ENCODE measurements at places on chromosomes 16 and 17.

GRCh38 chr17:82902972-82903874 is 63.4 kb upstream of the ZNF750 start:
- DNase-seq, result no peak

GRCh38 chr16:67302970-67303369 is 23.6 kb downstream of the KCTD19 start:
- DNase-seq, result no peak

DNA sequence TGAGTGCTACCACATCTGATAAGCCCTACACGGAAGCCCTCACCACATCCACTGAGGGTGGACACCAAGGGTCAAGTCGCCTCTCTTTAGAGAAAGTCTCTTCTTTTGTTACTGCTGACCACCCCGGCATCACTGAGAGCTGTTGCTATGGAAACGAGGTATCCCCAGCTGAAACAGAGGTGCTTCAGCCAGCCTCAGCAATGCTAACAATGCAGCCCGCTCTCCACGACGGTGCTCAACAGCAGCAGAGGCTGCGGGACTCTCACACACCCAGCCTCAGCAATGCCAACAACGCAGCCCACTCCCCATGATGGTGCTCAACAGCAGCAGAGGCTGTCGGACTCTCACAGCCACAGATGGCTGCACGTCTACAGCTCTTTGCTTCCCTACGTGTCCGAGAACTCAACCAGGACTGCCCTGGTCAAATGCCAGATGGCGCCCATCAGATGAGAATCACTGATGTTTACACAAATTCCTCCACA is 41.4 kb downstream of the VPS53 start:
- no peak for DNase-seq

DNA sequence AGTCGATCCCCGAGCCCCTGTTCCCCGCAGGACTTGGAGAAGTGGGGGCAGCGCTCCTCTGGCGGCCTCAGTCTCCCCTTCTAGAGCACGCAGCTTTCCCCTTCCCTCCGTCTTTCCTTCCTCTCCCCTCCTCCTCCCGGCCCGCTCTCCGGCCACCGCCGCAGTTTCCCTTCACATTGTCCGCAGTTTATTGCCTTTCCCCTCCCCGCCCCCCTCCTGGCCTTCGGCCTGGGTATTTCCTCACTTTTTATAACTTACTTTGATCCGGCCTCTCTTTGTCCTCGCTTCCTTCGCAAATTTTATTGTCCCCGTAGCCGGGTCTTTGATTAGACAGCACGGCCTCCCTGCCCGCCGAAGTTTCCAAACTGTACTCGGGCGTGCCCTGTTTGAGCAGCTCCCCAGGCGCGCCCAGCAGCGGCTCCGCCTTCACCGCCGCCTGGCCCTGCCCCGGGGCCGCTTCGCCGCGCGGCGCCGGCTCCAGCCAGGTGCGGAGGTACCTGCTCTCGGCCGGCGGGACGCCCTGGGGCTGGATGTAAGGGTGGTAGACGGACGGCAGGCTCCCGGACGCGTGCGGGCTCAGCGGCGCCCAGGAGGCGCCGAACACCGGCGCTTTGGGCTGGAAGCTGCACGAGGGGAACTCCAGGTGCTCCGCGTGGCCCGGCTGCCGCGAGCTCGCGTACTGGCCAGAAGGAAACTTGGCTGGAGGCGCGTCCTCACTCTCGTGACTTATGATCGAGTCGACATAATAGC is 488 bp downstream of the HOXB9 start:
- no peak for DNase-seq

GRCh38 chr17:45783593-45784292 is 377 bp upstream of the CRHR1 start:
- DNase-seq, result no peak

DNA sequence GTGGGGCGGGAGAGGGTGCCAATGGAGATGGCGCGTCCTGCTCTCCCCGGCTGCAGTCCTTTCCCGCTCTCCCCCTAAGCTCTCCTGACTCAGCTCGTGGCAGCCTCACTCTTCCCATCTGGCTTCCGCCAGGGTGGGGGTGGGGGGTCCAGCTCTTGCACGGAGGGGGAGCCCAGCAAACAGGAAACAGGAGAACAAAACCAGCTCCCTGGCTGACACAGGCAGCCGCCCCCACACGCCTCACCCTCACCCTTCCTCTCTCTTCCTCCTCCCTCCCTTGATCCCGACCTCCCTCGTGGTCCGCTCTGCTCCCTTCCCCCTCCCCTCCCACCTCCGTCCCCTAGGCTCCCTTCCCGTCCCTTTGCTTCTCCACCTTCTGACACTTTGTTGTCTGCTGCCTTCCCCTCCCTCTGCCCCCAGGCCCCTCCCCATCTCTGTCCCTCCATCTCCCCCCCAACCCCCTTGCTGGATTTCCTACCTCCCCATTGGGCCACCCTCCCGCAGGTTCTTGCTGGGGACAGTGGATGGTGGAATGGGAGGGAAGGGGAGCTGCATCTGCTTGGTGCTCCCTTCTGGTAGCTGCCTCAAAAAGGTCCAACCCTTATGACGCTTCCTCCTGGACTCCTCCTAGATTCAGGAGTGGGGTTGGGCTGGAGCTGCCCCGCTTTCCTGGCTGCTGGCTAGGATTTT is 23.7 kb downstream of the ARHGAP23 start:
- peak; percentile 97 for DNase-seq

DNA sequence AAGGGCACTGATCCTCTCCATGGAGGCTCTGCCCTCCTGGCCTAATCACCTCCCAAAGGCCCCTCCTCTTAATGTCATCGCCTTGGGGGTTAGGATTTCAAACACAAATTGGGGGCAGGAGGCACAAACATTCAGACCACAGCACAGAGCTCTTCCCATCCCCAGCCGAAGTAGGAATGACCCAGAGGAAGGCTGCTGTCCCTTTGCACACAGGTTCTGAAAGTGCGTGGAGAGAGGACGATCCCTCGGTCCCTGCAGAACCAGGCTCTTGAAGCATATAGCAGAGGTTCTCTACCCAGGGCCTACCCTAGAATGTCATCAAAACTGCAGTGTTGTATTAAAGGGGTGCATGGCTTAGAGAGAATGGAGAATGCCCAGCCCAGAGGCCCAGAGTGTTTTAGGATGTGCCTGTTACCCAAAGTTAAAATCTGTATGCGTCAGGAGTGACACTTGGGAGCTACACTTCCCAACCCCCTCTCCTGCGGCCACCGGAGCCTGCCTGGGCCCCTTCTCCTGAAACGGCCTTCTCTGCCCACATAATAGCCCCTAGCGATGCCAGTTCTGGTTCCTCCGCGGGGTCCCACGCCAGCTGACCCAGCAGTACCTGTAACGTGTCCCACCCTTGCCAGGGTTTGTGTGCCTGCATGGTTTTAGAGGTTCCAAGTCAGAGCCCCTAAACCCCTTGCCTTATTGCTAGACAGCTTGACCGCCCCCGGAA is 159.5 kb upstream of the CACNG5 start:
- no peak for DNase-seq

- no peak for DNase-seq
Measured at GRCh38 chr17:67605256-67605912, 112.4 kb upstream of the NOL11 start.
